ENCODE measurements at places on chromosomes 7 and 10.

DNA sequence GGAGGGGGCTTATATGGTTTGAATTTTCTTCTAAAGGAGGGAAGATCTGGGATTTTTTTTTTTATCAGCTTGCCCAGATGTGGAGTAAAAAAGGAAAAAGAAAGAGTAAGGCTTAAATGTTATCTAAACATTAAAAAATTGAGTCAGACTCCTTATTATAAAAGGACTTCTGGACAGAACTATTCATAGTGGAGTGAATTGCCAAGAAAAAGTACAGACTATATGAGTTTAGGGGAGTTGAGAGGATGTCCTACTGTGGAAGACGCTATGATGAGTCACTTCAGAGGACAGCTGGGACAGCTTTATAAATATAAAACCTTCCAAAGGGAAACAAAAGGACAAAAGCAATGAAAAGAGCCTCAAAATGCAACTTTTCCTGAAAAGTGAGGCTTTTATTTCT, 73.0 kb downstream of the TFPI2 start:
- DNase-seq, result no peak

GRCh38 chr7:44213206-44213876, 12.6 kb downstream of the YKT6 start:
- DNase-seq, result no peak

DNA sequence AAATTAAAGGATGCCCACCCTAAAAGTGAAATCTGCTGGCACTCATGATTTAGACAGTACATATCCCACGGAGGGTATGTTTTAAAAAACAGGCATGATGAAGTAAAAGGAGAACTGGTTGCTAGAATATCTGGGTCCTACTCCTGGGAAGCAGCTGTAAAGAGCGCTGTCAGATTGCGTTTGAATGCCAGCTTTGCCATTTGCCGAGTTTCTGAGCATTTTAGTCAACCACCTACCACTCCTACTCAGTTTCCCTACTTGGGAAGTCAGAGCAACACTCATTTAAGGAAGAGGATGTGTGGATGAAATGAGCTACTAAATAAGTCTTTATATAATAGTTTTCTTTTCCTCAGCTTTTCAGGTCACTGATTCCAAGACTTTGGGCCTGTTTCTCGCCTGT, 1.1 kb upstream of the UMAD1 start:
- DNase-seq, result no peak

GRCh38 chr7:49802600-49802999, 29.2 kb downstream of the VWC2 start:
- DNase-seq, result no peak

DNA sequence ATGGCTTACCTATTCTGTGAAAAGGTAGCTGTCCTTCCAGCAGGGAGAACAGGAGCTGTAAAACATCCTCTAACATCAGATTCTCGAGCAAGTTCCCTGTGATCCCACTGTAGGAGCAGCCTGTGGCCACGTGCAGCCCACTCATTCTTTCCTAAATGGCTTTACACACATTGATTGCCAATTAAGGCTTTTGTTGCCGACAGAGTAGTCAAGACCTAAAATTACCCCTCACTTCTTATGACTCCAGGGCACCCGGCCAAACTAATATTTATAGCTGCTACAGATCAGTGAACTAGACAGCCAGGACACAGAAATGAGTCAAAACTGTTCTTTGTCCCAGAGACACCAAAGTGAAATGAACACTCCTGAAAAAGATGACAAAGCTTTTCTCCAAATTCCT, 832.1 kb downstream of the SORCS3 start:
- no peak for DNase-seq

DNA sequence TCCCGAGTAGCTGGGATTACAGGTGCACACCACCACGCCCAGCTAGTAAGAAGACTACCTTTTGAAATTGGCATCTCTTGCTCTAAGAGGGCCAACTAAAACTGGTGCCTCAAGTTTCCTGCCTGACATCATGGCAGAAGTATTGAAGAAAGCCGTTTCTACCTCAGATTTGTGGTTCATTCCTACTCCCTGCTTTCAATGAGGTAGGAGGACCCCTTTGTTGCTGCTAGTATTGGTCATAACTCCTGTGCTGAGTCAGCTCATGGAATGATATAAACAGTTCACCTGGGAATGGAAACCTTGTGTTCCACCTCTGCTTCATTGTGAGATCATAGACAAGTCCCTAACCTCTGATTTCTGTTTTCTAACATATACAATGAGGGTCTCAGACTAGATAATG, 82.8 kb downstream of the CDK6 start:
- no peak for DNase-seq

GRCh38 chr10:111934931-111935330, 248.6 kb downstream of the GPAM start:
- no peak for DNase-seq

GRCh38 chr7:27168265-27168947, 3.1 kb upstream of the HOXA9 start:
- DNase-seq, result peak; percentile 60

DNA sequence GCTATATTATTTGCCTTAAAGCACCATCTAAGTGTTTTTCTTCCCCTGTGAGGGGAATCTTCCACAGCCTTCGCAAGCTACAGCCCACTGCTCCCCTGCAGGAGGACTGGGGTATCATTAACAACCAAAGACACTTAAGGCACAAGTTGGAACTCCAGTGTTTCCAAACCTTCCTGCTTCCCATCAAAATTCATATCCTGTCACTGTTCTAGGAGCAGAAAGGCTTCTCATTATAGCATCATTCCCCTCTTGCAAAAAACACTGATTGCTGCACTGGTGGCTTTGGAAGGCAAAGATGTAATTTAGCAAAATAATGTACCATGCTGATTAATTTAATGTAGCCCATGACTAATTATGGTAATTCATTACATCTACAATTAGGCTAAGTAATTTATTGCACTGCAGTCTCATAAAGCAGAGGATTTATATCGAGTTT, 207.2 kb downstream of the SKAP2 start:
- DNase-seq, result no peak

DNA sequence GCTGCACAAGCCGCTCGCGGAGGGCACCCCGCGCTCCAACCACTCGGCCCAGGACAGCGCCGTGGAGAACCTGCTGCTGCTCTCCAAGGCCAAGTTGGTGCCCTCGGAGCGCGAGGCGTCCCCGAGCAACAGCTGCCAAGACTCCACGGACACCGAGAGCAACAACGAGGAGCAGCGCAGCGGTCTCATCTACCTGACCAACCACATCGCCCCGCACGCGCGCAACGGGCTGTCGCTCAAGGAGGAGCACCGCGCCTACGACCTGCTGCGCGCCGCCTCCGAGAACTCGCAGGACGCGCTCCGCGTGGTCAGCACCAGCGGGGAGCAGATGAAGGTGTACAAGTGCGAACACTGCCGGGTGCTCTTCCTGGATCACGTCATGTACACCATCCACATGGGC, 50.0 kb downstream of the FIGNL1 start:
- no peak for DNase-seq

DNA sequence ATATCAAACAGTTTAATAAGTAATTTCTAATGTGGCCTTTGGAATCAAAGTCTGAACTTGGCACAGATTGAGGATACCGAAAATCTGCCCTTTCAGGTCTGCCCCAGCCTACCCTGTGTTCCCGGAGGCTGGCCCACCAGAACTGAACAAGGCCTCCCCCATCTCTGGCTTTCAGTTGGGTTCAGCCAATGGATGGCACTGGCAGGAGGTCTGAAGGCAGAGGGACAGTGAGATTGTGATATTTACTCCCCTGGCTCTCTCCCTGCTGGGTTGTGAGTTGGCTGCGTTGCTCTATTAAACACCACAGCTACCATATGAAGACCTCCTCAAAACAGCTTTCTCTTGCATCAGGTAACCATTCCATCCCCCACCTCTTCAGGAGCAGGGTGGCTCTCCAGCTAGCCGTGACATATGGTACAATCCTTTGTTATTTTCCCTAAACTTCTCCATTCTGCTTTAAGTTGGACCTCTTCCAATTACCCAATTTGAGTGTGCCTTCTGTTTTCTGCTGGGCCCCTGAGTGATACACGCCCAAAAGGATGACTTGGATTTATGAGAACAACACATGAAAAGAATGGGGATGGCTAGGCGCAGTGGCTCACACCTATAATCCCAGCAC, 28.1 kb downstream of the DNMBP start:
- no peak for DNase-seq

DNA sequence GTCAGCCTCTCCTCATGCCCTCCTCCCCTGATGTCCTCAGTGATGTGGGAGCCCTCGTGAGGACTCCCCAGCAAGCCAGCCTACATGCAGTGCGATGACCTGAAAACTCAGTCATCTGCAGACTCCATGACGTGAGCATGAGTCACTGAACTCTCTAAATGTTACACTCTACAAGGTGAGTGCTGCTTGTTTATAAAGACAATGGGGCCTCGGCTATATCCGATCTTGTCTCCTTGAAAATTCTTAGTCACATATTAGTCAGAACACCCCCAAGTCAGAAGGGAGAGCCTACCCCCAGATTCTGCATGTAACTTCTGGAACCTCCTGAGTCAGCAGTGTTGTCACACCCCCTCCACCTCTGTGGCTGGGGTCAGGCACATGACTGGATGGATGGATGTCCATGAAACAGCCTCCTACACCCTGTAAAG, 673.8 kb downstream of the INHBA start:
- DNase-seq, result no peak

GRCh38 chr10:71359364-71360046, 37.2 kb upstream of the CDH23 start:
- no peak for DNase-seq

DNA sequence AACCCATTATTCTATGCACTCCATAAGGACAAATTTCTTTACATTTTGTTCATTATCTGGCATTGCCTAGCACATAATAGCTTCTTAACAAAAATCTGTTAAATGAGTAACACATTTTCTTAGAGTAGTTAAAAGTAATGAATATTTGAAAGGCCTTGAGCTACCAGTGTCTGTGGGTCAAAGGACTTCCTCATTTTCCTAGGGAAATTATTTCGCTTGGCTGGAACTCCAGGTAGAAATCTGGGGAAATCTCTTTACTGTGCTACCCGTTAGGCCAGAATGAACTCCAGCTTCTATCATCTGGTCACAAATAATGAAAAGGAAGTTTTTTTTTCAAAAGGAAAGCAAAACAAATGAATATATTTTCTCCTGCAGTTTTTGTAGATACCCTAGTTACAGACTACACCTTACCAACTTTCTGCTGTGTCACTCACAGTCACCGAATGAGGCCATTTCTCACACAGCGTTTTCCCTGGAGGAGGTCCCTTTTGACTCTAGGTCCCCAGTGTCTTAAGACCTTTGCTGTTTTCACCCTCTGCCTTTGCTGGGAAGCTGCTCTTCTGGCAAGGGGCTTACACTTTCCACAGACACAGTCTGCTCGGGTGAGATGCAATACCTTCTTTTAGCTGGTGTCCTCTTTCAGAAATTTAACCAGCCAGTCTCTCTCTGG, 1.6 kb downstream of the SAMD9L start:
- DNase-seq, result peak; percentile 22

GRCh38 chr7:42292991-42293521, 56.0 kb upstream of the GLI3 start:
- DNase-seq, result no peak

GRCh38 chr10:119807960-119808697, 64.5 kb downstream of the MCMBP start:
- no peak for DNase-seq

- DNase-seq, result peak; percentile 34
Observed at GRCh38 chr7:118183428-118183785, 557 bp upstream of the LSM8 start.

GRCh38 chr10:62186999-62187675, 81.5 kb downstream of the RTKN2 start:
- no peak for DNase-seq

DNA sequence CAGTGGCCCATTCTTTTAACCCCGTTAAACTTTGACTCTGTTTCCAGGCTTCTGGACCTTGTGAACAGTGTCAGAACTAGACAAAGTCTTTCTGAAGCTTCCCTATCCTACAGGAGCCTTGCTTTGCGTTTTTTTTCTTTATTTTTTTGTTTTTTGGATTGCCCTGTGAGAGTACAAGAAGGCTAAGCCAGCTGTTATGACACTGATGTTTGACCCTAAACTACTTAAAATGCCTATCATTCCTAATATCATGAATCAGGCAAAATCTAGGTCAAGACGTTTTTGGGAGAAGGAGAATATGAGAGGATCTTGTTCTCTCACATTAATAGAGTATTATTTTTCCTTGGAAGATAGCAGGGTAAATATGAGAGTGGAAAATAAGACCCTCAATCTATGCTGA, 79.8 kb downstream of the EPDR1 start:
- DNase-seq, result no peak

- DNase-seq, result no peak
Observed at GRCh38 chr7:35530124-35531109, 164.5 kb downstream of the HERPUD2 start.

- no peak for DNase-seq
Observed at GRCh38 chr10:116154651-116155050, 118.4 kb downstream of the GFRA1 start.

GRCh38 chr7:87140271-87140748, 11.9 kb upstream of the DMTF1 start:
- no peak for DNase-seq

- DNase-seq, result peak; percentile 34
Observed at GRCh38 chr7:135710417-135711138, 17.4 kb downstream of the SLC13A4 start.

DNA sequence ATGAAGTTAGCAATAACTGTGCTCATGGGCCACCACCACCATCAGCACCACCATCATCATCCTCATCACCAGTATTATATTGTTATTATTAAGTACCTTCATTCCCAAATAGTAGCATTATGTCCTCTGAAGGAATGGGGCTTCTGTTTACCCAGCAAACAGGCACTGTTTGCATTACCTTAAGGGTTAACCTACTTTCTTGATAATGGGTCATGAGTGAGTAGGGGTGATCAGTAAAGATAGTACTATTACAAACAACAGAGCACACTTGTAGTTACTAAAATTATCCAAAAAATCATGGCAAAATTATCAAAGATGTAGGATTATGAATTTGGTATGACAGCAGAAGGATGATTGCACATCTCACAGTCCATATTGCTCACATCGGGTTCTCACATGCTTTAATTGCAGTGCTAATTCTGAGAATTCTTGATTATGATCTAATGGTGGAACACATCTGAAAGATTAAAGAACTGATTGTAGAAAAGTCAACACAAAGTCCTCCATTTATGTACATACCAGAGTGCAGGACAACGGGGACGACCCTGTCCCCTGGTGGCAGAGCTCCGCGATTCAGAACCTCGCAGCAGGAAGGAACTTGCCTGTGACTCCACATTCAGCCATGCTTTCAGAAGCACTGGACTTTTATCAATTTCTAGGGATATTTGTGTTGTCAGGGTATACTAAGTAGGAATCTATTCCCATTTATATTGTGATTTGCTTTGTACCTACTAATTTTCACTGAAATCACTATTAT, 31.0 kb downstream of the PDE1C start:
- DNase-seq, result no peak

- DNase-seq, result no peak
Observed at GRCh38 chr7:96313940-96314339, 8.0 kb downstream of the SLC25A13 start.

GRCh38 chr7:8236780-8237407, 25.1 kb downstream of the ICA1 start:
- no peak for DNase-seq
